NCI-H1930 (cell line): ENCODE measurements at places on chromosomes 3 and 15.
A peak's percentile ranks its signal among the peaks of the same experiment; 100 is the strongest.

DNA sequence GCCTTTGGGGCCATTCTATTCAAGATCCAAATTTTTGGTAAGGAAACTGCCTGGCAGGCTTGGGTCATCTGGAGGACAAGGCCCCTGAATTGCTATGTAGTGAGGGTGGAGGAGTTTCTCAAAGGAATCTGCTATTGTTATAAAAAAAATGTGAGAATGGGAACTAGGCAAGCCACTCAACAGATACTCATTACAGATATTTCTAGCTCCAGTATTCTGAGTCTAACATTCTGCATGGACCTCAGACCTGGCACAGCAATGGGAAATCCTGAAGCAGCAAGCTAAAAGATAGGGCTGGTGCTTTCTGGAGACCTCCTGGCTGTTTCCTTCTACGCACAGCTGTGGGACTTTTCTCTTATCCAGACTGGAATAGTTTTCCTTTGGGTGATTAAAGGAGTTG, 430.7 kb upstream of the RBMS3 start:
- no peak for DNase-seq

DNA sequence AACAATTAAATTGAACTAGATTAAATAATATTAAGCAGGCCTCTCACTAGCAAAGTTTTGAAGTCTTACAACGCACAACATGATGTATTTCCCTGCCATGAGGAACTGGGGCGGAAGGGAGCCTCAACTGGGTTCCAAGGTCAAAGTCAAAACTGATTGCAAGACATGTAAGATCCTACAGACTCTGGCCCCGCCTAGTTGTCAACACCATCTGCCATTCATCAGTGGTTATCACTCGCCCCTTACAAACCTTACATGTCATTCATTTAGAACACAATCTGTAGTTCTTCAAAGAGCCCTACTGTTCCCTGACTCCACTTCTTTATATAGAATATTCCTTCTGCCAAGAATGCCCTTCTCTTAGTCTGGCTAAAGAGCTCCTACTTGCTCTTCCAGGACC, 10.0 kb downstream of the ATP13A3 start:
- DNase-seq = no peak

DNA sequence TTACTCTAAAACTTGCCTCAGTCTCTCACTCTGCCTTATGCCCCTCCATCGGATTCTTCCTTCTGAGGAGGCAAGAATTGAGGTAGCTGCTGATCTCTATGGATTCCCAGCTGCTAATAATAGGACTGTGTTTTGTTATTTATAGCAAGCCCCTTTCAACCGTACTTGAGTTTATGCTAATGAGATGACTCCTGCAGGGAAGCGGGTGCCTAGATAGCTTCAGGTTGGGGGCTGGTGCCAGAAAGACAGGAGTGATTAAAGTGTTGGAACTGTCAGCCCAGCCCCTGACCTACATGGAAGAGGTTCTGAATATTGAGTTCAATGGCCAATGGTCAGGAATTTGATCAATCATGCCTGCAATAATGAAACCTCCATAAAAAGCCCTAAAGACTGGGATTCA, 21.8 kb upstream of the LIMD1 start:
- no peak for DNase-seq

DNA sequence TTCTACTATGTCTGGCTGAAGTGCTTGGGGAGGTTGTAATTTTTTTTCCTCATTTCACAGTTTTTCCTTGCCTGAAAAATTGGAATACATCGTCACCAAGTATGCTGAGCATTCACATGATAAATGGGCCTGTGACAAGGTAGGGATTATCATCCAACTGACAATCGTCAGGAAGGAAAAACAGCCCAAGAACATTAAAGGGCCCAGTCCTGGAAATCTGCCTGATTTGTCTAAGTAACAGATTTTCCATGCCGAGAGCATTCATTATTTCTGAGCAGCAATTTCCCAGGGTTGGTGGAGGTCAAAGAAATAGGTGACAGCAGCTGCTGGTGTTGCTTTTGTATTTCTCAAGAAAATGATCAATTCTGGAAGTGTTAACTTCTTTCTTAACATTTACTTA, 226.0 kb upstream of the CHRM5 start:
- DNase-seq = no peak

DNA sequence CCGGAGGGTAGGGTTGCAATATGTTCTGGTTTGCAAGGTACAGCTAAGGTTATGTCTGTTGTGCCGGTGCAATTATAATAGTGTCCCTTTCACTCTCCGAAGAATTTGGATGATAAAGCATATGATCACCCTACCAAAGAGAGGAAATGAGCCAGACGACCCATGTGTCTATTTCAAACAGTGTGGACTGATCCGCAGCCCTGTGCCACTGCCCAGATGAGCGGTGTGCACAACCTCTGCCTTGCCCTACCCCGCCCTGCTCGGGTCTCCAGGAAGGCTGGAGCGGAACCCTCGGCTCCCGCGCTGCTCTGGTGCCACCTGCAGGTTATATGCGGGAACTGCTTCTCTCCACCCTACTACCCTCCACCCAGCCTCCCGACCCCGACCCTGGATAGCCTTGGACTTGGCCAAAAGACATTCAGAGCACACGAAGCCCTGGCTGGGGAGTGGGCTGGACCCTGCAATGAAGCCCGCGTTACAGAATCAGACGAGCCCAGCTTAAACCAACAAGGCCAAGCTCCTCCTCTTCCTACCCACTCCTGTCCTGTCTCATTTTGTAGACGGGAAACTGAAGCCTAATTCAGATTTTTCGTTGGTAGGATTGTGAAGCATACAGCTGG, 68.4 kb upstream of the CHRNB4 start:
- DNase-seq = peak; percentile 14

- DNase-seq = no peak
Measured at GRCh38 chr3:67048715-67049074, 50.6 kb downstream of the KBTBD8 start.

GRCh38 chr3:21326704-21327475, 424.1 kb downstream of the ZNF385D start:
- DNase-seq = no peak

- DNase-seq = no peak
Measured at GRCh38 chr3:183317271-183317670, 64.2 kb downstream of the B3GNT5 start.

DNA sequence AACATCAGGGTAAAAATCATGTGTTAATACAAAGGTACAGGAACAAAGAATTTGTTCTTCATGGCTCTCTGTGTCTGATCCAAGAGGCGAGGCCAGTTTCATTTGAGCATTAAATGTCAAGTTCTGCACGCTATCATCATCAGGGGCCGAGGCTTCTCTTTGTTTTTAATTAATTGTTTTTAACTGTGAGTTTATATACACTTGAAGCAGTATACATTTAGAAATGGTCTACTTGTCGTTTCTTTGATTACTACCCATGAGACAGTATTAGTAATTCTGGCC, 21.2 kb upstream of the OCA2 start:
- DNase-seq = no peak

DNA sequence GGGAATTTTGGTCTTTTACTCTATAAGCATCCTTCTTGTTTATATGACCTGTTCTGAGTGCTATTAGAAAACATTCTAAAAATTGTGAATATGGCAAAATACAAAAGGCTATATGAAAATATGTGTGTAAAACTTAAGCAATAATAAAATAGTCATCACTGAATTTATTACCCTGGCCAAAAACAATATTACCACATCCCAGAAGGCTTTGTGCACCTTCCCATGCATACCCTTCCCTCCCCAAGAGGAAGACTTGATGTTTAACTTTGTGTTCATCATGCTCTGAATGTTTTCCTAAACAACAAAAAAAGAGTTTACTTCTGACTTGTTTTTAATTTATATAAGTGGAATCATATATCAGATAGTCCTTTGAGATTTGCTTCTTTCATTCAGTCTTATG, 155.1 kb upstream of the TNIK start:
- DNase-seq = no peak

DNA sequence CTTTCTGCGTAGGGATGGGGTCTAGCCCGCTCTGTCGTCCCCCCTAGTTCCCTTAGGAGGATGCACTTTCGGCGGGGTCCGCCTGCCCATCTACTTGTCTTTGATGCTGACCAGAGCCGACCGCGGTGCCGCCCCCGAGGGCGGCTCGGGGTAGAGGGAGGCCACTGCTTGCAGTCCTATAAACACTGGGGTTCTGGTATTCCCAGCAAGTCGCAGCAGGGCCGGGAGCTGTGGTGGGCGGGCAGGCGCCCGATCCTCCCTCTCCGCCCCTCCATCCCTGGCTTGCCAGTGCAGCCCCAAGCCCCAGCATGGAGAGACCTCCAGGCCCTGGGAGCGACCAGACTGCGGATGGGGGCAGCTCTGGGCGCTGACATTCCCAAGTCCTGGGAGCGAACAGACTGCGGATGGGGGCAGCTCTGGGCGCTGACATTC, 830 bp downstream of the SEMA4B start:
- DNase-seq = no peak

DNA sequence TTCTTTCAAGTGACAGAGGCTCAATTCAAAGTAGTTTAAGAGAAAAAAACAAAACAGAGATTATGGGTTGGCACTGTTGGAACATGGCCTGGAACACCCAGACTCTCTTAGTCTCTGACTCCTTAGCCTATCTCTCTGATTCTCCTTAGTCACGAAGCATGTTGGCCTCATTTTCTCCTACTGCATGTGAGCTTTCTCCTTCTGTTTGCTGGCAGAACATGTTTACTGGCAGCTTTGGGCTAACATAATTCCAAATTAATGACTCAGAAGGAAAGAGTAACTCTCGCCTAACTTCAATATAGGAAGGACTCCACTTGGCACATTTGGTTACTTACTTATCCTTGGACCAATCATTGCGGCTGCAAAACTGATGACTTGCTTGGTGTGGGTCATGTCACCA, 21.7 kb upstream of the CCDC39 start:
- no peak for DNase-seq

DNA sequence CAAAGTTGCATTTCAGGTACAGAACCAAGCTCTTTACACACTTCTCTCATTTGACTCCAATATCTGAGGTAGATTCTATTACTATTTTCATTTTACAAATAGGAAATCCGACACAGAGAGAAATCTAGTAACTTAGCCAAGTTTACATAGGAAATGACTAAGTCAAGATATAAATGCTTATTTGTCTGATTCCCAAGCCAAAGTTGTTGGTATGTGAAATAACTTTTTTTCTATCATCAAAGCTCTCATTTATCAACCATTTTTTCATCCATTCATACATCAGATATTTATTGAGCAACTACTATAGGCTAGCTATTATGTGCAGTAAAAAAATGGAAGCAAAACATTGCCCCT, 89.2 kb upstream of the MITF start:
- no peak for DNase-seq

GRCh38 chr3:86182606-86183005, 808.3 kb downstream of the VGLL3 start:
- no peak for DNase-seq

DNA sequence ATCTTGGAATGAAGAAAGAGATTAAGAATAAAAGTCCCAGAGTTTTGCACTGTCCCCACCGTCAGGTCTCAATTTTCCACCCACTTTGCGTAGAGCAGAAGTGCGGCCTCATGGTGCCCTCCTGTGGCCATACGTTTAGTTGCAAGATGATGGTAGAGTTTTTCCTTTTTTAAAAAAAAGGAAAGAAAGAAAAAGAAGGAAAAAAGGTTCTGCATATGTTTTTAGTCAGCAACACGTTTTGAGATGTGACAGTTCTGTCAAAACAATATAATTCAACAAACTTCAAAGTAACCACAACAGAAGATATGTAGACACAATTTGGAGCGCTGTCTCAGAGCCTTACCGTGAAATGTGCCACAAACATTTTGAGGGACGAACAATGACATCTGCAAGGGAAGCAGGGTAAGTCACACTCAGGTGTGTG, 24.6 kb downstream of the EBLN2 start:
- DNase-seq = peak; percentile 15

- no peak for DNase-seq
Measured at GRCh38 chr3:49377483-49377882, 19.3 kb upstream of the GPX1 start.

- no peak for DNase-seq
Measured at GRCh38 chr3:14680716-14681115, 5.8 kb downstream of the C3orf20 start.

DNA sequence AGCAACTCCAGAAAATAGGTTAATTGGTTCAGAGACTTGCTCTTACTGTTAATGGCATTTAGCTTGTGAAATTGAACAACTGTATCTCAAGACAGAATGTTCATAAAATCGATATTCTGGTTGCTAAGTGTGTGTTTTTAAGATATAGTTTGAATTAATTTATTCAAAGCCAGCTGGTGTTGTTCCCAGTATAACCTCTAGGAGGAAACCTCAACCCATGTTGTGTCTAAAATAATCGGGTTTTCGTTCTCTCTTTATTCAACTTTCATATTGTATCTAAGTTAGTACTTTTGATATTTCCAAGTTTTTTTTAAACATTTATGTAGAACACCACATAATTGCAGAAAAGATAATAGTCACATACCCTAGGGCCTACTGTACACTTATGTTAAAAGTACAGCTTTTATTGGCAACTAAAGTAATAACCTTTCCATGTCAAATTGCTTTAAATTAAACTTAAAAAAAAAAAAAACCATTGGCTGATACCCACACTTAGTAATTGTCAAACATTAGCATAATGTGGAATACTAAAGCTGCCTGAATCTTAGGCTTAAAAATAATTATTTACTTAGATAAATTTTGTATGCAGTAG, 90.9 kb downstream of the SAMMSON start:
- DNase-seq = no peak

DNA sequence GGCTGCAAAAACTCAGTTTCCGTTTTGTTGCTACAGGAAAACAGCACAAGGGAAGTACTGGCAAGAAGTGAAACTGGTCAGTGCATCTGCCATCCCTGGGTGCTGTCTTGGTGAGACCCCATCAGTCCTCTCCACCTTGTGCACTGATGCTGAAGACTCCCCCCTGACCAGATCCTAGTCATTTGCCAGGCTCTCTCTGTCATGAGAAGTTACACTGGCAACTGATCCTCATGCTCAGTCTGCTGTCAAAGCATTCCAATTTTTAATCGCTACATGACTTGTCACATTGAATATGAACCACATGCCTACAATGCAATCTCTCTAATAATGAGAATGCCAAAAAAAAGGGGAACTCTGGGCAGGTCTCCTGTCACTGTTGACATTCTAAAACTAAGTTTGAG, 296.5 kb downstream of the ZIC1 start:
- no peak for DNase-seq

GRCh38 chr15:77599899-77600298, 32.8 kb downstream of the LINGO1 start:
- peak; percentile 19 for DNase-seq

- no peak for DNase-seq
Measured at GRCh38 chr3:58000306-58001085, 7.7 kb upstream of the FLNB start.

GRCh38 chr15:77022646-77023575, 28.0 kb downstream of the PSTPIP1 start:
- DNase-seq = no peak

GRCh38 chr15:42215913-42216829, 8.1 kb upstream of the VPS39 start:
- no peak for DNase-seq

GRCh38 chr15:70596354-70597055, 166.9 kb downstream of the UACA start:
- no peak for DNase-seq

GRCh38 chr15:43165801-43166325, 19.3 kb upstream of the CCNDBP1 start:
- no peak for DNase-seq
